ENCODE measurements at places on chromosomes 12 and 14.

DNA sequence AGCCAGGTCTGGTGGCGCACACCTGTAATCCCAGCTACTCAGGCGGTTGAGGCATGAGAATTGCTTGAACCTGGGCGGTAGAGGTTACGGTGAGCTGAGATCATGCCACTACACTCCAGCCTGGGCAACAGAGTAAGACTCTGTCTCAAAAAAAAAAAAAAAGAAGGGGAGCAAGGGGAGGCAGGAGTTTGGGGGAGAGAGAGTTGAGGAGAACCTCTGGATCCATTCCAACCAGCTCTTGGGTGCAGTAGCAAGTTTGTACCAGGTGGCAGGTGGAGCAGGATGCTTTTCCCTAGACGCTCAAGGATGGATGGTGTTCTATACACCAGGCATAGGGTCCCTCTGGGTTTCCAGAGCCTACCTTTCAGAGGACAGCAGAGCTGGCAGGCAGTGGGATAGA is 1.9 kb downstream of the NFE2 start:
- no peak for DNase-seq

- DNase-seq, result no peak
Measured at GRCh38 chr14:55348766-55349453, 62.7 kb downstream of the ATG14 start.

GRCh38 chr12:132079695-132080094 is 64.4 kb downstream of the DDX51 start:
- DNase-seq, result no peak

DNA sequence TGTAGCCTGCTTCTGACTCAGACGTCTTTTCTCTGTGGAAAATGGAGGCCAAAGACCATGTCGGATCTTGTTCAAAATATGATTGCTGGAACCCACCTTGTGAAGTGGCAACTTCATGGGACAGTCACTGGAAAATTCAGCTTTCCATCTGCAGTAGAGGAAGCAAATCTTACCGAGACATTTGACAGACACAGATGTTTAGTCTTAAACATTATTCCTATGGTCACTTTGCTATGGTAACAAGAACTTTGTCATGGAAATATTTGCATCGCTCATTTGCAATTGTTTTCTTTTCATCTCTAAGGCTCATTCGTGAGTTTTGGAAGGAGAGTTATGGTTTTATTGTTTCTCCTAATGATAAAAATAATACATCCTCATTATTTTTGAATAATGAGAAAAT is 98.3 kb upstream of the HIF1A start:
- no peak for DNase-seq

DNA sequence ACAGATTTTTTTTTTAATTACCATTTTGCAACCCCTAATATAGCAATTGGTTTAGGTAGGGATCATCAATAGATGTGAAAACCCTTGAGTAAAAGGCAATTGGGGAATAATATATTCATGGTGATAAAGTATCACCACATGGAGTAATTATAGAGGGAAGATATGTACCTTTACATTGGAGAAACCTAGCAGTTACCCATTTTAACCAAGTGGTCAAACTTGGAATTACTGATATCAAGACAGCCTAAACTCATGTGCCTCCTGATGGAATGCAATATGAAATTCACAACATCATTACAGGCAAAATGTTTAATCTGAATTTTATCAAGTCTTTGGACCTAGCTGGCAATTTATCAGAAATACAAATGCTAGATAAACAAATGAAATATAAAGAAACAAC is 6.7 kb upstream of the SLC10A1 start:
- peak; percentile 13 for DNase-seq

DNA sequence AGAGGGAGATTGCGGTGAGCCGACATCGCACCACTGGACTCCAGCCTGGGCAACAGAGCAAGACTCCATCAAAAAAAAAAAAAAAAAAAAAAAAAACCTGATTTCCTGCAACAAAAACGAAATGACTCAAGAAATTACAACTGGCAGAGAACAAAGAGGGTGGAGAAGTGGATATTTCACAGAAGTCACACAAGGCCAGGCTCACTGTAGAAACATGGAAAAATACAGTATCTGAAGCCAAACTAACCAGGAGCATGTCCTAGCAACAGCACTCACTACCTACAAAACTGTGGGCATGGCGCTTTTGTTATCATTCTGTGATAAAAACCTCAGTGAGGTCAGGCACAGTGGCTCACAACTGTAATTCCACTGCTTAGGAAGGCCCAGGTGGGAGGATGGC is 11.7 kb upstream of the MMP17 start:
- DNase-seq, result no peak

DNA sequence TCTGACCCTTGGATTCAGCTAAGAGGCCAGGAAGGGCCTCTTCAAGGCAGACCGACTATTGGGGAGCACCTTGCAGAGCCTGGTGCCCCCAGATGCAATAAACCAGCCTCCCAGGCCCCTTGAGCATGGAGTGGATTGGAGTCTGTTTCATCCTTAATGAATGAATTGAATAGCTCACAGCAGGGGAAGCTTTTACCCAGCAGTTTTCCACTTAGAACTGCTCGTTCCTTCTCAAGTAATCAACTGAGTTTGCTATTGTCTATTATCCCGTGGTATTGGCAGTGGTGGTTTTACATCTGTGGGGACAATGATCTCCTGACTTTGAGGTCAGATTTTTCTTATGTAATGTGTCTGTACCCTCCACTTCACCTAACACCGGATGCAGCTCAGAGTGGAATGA is 197.6 kb downstream of the AACS start:
- no peak for DNase-seq

DNA sequence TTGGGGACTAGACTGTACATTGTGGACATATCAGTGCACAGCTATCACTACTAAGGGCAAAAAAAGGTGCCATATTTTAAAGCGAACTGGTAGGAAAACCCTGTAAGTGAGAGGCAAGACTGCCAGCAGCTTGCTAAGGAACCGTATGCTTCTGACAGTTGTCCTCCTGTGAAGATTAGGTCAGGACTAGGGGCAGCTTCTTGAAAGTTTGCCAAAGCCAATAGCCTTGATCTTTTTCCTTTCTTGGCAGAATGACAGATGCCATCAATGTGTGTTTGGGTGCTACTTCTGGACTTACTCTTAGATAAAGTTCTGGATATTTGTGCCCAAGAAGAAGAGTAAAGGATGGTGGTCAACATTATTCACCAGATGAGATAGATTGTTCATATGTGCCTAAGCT is 7.4 kb downstream of the DAAM1 start:
- no peak for DNase-seq

Data from ELR (cell line).